IPS DF 19.7 (cell line): ENCODE measurements at places on chromosomes 6 and 20.

DNA sequence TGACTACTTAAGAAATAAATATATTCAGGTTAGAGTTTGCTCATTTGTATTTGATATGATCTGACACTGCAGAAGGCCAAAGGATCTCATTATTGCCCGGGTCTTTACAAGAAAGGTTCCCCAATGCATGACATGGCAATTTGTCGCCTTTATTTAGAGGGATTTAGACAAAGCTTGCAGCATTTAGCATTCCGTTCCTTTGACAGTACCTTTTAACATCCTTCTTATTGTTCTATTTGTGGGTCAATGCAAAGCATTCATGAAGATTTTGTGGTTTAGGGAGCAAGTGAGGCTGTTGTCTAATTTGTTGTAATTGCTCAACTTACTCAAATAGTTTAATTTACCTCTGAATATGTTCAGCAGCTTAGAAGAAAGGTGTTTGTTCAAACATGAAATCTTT lies 230.8 kb upstream of the FLRT3 start:
- no peak for DNase-seq

DNA sequence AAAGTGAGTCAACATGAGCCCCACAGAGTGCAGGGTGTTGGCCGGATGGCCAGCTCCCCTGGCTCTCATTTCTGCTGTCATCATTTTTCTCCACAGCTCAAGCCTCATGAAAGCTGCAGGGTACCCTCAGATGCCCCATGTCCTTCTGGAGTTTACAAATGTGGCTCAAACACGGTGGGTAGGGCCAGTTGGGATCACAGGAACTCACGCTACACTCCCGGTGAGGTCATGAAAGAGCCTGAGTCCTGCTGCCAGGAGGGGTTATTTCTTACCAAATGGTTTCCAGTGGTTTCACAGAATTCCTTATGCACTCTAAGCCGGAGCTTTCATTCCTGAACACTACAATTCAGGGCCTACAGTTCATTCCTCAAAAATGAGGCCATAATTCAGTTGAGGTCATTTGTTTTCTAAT lies 78.7 kb downstream of the TMEM170B start:
- DNase-seq = no peak

- no peak for DNase-seq
Measured at GRCh38 chr6:9789201-9789600, 625.7 kb downstream of the TFAP2A start.

DNA sequence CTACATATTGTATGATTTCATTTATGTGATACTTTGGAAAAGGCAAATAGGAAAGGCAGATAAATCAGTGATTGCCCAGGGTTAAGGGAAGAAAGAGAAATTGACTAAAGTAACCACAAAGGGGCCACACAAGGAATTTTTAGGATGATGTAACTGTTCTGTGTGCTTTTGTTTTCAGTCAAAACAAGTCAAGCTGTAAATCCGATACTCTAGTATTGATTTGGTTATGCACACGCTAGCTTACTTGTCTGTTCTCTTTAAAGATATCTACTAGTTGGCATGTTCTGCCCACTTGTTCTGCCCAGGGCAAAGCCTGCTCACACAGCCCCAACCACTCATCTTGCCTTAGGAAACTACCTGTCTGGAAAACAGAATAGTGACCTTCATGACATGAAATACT lies 6.4 kb downstream of the FBXL4 start:
- no peak for DNase-seq

DNA sequence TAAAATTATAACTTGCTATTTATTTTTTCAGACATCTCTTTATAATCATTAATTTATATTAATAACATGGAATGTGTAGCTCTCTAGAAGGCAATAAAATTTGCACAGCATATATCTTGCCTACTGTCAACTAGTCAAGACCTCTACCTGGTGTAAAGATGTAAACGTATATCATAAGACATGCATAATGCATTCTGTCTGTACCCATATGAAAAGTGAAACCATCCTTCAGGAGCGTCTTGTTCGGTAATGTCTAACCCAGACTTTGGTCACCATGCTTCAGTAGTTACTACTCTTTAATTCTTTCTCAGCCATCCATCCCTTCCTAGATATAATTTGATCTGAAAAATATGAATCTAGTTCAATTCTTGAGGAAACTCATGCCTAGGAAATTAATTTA lies 21.0 kb downstream of the CEP43 start:
- DNase-seq = no peak
